ENCODE measurements at places on chromosomes 7 and 10.

- no peak for DNase-seq
These were observed 157.9 kb upstream of the GRM3 start for GRCh38 chr7:86485827-86486226.

- DNase-seq: peak; percentile 79
These were observed 129.7 kb downstream of the PLCE1 start for GRCh38 chr10:94123258-94123995.

- no peak for DNase-seq
These were observed 59.6 kb downstream of the NPY start for GRCh38 chr7:24343614-24344013.

GRCh38 chr10:113063043-113063967 is 113.3 kb downstream of the TCF7L2 start:
- no peak for DNase-seq

DNA sequence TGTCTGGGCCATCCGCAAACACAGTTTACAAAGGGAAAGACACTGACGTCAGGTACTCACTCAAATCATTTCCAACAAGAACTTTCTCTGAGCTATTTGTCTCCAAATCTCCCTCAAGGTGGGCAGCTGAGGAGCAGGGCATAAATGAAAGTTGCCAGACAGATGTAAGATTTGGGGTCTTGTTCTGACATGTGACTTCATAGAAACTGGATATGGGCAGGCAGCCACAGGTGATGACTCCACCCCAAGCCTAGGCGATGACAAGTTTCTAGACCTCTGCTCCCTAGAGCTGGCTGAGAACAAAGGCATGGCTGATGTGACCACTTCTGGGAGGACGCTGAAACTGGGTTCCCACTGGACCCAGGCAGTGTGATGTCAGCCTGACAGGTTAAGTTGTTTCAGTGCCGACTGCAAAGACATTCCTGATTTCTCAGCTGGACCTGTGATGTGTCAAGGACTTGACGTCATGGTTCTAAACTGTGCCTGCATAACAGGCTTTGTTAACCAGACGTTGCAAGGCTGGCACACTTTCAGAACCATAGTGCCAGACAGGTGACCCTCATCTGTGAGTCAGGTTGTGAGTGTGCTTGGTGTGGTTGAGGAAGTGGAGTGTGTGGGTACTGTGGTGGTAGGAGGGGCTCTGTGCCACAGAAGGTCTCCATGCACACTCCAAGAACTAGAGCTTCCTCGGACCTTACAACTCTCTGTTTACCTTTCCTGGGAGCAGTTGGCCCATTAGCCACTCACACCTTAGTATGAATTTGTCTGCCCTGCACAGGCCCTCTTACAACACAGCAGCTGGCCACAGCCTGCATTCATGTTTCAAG is 39.9 kb upstream of the EBF3 start:
- DNase-seq: no peak

DNA sequence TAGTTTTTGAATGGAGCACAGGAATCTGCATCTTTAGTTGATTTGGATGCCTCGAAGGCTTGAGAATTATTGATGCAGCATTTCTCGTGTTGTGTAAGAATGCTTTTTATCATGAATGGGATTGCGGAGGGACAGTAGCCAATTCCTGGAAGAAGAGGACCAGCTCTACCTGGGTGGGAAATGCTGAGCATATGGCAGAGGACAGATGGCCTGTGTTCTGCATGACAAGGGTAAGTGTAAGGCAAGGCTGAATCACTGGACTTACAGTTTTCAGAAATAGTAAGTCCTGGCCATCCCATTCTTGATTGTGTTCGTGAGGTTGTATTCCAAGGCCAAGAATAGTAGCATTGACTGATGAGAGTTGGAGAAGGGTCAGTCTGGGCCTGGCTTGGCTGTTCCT is 15.9 kb downstream of the RP9 start:
- DNase-seq: no peak

GRCh38 chr7:55563596-55564325 is 8.5 kb downstream of the VOPP1 start:
- no peak for DNase-seq

DNA sequence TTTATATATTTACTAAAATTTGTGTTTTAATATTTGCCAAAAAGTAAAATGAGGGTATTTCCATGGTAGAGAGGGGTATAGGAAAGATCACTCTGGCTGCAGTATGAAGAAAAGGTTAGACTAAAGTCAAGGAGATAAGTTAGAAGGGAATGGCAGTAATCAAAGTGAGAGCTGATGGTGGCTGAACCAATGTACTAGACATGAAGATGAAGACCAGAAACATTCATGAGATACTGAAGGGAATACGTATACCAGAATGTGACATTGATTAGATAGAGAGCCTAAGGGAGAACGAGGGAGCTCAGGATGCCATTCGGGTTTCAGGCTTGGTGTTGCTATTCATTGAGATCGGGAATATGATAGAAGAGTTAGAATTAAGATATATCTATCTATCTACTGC is 7.8 kb downstream of the ZNF713 start:
- DNase-seq: no peak

DNA sequence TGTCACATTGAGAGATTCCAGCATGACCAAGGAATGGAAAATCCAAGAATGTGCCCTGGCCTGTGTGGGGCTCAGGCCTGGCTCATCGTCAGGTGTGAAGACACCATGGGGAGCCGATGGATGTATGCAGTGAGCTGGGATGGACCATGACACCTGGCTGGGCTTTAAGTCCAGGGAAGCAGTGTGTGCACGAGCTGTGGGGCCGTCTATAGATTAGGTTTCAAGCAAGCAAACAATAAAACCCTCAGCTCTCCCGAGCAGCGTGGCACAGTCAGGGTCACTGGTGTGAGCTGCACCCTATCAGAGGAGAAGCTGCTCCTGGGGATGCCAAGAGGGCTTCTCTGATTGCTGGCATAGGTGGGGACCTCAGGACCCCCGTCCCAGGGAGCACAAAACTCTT is 50.5 kb upstream of the DLG5 start:
- DNase-seq: no peak

DNA sequence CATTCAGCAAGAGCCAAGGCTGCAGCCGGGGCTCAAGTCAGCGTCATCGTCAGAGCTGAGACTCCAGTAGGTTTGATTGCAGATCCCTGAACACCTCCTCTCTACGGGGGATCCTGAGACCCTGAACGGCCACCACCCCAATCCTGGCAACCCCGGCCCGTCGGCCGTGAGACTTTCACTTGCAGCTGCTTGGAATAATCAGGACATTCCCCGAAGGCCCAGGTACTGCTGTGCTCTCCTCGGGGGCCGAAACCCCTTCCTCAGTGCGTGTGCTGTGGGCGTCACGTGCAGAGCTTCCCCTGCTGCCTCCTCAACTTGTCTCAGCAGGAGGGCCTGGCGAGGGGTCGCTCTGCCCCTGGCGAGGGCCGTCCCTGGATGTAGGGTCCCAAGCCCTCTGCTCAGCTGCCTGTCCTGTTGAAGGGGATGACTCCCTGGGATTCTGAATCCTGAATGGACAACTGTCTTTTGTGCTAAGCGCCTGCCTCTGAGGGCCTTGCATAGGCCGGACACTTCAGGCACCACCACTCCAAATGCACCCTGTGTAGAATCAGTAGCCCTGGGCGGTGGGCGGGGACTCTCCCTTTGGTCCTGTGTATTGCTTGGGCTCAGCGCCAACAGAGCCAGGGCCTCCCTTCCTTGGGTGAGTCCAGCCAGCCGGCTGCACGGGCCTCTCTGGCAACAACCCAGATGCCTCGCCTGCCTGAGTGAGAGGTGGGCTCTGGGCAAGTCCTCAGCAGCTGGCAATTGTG is 63.8 kb upstream of the EBF3 start:
- no peak for DNase-seq

- DNase-seq: no peak
These were observed 403.5 kb upstream of the RNF32 start for GRCh38 chr7:156236936-156237599.

DNA sequence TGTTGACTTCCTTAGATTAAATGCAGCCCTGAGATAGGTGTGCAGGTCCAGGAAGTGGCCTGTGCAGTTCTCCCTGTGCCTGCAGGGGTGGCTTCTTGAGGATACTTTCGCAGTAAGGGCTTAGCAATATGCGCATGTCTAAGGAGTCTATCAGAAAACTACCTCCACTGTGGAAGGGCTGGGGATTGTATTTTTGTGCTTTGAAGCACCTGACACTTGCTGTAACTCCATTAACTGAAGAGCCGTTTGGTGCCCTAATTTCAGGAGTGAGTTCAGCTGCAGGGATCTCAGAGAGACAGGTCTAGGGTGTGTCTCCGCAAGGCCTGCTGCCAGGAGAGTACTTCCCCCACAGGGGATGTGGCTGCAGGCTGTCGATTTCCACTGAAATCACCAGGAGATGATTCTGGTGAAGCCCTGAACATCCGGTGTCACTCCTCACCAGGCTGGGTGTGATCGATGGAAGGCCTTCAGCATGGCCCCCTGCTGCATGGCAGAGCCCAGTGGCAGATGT is 35.5 kb downstream of the IKZF1 start:
- DNase-seq: no peak
